Urothelium cell line (cell line): ENCODE measurements at places on chromosomes 6 and 20.
A peak's percentile ranks its signal among the peaks of the same experiment; 100 is the strongest.

GRCh38 chr6:90229331-90230010 is 67.2 kb downstream of the BACH2 start:
- DNase-seq = no peak

DNA sequence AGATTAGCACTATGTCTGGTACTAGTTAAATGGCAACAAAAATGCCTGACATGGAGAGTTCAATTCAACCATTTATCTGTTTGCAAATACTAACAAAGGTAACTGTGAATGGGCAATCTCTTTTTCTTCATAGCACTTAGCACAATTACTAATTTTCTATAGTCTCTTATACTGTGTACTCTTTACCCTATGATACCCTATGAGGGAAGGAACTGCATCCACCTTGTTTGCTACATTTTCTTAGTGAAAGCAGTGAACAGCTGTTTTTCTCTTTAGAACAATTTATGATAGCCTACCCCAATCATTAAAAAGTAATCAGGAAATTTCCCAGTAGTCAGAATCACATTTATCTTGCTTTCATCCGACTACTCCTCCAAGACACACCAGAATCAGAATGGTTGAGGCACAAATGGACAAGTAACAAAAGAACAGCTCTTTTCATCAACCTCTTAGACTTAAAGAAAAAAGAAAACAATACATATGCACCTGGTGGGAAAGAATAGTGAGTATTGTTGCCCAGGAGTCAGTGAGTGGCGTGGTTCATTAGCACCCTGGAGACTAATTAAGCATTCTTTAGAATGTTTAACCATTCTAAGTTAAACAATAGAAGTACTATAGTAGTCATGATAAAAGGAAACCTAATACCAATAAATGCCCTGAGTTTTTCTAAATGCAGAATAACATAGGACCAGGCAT is 16.7 kb downstream of the ZNF292 start:
- no peak for DNase-seq

DNA sequence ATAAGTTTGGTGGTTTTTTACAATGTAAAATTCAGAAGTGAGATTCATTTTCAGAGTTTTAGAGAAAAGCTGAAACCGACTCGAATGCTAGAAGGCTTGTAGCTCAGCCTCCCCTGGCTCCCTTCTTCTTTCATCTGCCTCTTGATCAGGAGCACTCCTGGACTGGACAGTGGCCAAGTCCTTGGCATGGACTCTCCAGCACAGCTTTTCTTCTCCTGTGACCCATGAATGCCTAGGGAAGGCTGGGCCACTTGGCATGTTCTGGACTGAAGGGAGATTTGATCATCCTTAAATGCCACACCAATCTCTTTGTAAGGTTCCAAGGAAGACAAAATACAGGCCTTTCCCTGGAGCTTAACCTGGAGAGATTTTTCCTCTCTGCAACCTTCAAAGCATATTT is 384.0 kb upstream of the SASH1 start:
- no peak for DNase-seq

- DNase-seq = peak; percentile 51
Measured at GRCh38 chr6:164109770-164110140, 695.2 kb downstream of the QKI start.
